ENCODE measurements at places on chromosomes 2 and 18. TPM values are rescaled to one million over a fixed set of nuclear protein-coding genes. Genes with fewer than 3 reads are reported as not detected.

DNA sequence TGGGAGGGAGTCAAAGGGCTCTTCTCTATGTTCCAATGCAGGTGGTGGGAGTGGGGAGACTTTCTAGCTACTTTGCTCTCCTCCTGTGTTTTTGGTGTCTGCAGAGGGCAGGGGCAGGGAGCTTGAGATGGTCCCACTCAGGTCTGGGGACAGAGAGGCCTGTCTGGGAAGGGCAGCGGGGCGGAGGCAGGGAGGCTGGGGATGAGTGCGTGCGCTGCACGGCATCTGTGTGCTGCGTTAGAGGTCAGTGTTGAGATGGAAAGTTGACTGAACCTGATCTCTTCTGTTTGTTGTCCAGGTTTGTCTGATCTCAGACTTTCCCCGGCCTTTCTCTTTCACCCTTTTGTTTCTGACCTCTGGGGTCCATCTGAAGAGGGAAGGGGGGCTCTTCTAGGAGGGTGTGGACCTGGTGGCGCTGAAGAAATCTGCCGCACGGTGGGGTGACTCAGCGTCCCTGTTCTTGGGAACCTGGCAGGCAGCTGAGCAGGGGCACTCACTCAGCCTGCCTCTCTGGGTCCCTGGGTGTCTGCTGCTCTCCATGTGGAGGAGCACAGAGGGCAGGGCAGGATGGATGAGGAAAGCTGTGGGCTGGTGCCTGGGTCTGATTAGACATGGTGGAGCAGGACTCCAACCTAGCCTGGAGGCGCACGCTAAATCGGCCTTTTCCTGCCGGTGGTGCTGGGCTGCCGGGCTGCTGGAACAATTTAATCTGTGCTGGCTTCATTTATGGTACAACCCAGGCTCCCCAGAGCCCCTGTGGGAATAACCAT is 24.1 kb downstream of the IGFBP2 start:
- DNase-seq = no peak

DNA sequence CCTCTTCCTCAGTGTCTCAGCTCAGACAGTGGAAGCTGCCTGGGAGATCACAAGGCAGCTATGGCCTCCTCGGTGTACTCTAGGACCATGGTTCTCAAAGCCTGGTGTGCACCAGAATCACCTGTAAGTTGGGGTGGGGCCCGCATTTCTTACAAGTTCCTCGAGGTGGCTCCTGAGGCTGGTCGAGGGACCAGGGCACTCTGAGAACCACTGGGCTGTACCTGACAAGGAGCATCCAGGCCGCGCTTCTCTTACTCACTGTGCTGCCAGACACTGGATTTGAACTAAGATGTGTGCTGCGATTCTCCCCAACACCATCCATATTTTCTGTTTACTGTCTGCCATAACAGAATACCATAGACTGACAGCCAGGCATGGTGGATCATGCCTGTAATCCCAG is 59.5 kb downstream of the DIPK1C start:
- no peak for DNase-seq

GRCh38 chr2:46336283-46336959 is 39.2 kb downstream of the EPAS1 start:
- DNase-seq = no peak

Gene CFAP65
- total RNA-seq = not detected

Gene HIBCH
- 62.3 TPM for total RNA-seq

Gene HEATR5B
- 29.7 TPM for total RNA-seq

Measured in ureter (tissue), 1 donor.